Neural crest cell (in vitro differentiated cells): ENCODE measurements at places on chromosomes 1 and 21. TPM values are rescaled to one million over a fixed set of nuclear protein-coding genes. Genes with fewer than 3 reads are reported as not detected.

The BOLA1 gene
- total RNA-seq: 10.1 TPM in 2 replicates

DNA sequence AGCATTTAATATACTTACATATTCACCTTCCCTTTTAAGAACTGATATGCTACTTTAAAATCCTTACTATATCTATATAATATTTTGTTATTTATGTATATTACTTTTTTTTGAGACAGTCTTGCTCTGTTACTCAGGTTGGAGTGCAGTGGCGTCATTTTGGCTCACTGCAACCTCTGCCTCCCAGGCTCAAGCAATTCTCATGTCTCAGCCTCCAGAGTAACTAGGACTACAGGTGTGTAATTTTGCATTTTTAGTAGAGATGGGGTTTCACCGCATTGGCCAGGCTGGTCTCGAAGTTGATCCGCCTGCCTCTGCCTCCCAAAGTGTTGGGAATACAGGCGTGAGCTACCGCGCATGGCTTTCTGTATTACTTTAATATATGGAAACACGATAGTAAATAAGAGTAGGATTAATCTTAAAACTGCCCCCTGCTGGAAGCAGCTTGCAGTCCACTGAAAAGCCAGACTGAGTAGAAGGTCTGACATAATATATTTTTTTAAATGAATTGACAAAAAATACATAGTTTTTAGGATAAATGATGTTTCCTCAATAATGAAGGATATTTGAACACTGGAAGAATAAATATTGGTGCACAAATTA, 24.4 kb downstream of the RCAN3 start:
- H3K27ac ChIP-seq: no peak overlapping the region
- no peaks in the 10 kb centered on the region for H3K36me3 ChIP-seq
- H3K4me3 ChIP-seq: no peak overlapping the region
- no peak for DNase-seq
- H3K27me3 ChIP-seq: peaks cover 29% of the 10 kb centered on the region

DNA sequence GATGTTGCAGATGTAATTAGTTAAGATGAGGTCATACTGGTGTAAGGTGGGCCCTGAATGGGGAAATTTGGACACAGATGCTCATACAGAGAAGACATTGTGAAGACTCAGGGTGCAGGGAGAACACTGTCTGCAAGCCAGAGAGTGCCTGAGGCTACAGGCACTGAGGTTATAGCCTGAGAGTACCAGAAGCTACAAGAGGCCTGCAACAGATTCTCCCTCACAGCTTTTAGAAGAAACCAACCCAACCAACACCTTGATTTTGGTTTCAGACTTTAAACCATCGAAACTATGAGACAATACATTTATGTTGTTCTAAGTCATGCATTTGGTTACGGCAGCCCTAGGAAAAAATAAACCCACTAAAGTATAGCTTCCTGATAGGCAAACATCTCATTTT, 321.7 kb upstream of the USP25 start:
- no peak overlapping the region for H3K27ac ChIP-seq
- DNase-seq: no peak
- H3K4me1 ChIP-seq: peaks cover 26% of the 10 kb centered on the region
- H3K36me3 ChIP-seq: peaks cover 5% of the 10 kb centered on the region
- H3K27me3 ChIP-seq: no peaks in the 10 kb centered on the region
- no peak overlapping the region for H3K4me3 ChIP-seq

The REN gene
- not detected in 2 replicates for total RNA-seq

- DNase-seq: no peak
- peaks cover 16% of the 10 kb centered on the region for H3K27me3 ChIP-seq
- H3K4me3 ChIP-seq: no peak overlapping the region
Measured at GRCh38 chr1:59805554-59805953, 9.2 kb upstream of the HOOK1 start.

- H3K36me3 ChIP-seq: peaks cover 11% of the 10 kb centered on the region
- no peak overlapping the region for H3K4me3 ChIP-seq
- no peak for DNase-seq
- H3K27ac ChIP-seq: no peak overlapping the region
- H3K27me3 ChIP-seq: no peaks in the 10 kb centered on the region
- H3K4me1 ChIP-seq: no peaks in the 10 kb centered on the region
Measured at GRCh38 chr1:162536511-162536910, 25.0 kb upstream of the UAP1 start.

DNA sequence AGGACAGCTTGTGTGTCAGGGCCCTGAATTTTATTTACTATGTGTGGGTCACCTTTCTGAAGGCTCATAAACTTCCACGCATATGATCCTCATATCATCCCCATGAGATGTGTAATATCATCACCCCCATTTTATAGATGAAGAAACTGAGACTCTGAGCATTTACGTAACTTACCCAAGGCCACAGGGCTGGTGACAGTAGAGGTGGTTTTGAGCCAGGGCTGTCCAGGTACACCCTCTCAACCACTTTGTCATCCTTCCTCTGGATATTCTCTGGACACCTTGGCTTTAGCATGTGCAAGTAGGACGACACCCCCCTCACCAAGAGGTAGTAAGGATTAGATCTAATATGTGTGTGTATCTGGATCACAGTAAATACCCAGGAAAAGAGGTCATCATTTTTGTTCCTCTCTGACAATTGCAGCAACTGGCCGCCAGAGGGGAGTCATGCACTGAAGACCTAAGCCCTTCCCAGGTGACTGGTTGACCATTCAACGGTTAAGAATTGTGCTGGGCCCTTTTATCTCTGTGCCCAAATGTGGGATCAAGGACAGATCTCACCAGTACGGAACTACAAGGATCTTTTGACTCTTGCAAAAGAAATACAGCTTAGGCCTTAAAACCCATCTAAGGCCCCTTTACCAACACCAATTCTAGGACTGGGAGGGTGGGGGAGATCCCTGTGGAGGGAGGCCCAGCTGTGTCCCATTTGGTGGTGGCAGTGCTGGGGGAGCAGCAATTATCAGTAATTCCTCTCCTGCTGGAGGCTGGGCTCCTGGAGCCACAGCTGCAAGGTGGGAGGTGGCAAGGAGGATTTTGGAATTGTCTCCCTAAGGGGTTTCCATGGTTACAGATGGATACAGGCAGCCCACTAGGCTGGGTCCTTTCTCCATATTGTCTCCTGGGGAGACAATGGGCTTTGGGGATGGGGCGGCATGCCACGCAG, 13.7 kb upstream of the E2F2 start:
- peak; percentile 74 for DNase-seq
- no peak overlapping the region for H3K4me3 ChIP-seq
- peaks cover 15% of the 10 kb centered on the region for H3K4me1 ChIP-seq
- no peaks in the 10 kb centered on the region for H3K36me3 ChIP-seq

GRCh38 chr1:221926441-221926840, 184.6 kb upstream of the DUSP10 start:
- no peaks in the 10 kb centered on the region for H3K4me1 ChIP-seq
- no peak overlapping the region for H3K4me3 ChIP-seq
- H3K36me3 ChIP-seq: no peaks in the 10 kb centered on the region
- H3K27me3 ChIP-seq: no peaks in the 10 kb centered on the region
- no peak for DNase-seq
